ENCODE measurements at places on chromosomes 3 and 15.

DNA sequence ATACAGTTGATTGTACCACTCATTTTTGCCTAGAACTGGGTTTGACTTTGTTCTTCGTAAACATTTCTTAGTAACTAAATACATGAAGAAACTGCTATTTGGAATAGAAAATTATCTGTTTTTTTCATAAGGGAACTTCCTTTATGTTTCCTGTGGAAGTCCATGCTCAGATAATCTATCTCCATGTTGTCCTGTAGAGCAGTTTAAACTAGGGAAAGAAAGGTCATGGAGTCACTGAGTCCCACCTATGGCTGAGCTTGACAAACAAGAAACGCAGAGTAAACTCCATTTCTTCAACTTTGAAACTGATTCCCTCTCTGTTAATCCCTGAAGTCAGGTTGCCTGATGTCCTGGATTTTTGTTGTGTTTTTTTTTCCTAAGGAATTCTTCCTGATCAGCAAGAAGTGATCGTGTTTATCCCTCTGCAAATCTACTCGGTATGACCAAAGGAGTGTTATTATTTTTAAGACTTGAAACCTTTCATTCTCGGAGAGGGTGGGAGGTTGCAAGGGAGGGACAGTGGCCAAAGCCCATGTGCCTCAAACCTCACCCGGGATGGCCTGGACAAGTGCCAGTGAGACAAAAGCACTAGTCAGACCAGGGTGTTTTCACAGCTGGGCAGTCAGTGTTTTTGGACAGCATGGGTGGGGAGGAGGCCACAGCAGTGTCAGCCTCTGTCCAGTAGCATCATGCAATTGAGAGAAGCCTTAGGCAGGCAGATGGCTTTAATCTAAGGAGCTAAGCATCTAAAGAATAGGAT is 129.8 kb upstream of the PHLDB2 start:
- DNase-seq, result no peak

DNA sequence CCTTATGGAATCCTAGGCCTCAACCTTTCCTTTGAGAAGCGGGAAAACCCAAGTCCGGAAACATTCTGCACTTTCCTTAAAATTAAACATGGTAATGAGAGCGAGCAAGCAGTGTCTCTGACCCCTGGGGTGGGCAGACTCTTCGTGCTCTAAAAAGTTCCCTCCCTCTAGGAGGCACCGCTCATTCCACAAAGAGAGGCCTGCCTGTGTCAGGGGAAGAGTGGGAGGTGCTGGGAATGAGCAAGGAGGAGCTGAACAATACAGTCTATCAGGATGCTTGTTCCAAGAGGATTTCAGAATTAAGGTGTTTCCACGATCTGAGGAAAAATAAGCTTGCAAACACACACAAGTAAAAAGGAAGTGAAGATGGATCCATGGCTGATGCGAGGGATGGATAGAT is 6.0 kb upstream of the RLBP1 start:
- DNase-seq, result no peak

DNA sequence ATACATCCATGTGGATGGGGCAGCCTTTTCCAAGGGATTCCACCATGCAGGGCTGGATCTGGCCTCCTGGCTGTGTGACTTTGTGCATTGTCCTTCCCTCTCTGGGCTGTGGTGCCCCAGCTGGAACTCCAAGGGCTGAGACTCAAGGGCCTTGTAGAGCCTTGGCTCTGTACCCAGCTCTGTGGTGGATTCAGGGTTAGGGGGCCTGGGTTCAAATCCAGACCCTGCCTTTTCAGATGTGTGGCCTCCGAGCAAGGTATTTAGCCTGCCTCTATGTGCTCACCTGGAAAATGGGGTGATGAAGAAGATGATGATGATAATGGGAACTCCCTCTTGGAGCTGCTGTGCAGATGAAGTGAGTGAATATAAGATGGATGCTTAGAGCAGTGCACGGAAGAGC is 161.9 kb downstream of the WNT7A start:
- DNase-seq, result no peak

DNA sequence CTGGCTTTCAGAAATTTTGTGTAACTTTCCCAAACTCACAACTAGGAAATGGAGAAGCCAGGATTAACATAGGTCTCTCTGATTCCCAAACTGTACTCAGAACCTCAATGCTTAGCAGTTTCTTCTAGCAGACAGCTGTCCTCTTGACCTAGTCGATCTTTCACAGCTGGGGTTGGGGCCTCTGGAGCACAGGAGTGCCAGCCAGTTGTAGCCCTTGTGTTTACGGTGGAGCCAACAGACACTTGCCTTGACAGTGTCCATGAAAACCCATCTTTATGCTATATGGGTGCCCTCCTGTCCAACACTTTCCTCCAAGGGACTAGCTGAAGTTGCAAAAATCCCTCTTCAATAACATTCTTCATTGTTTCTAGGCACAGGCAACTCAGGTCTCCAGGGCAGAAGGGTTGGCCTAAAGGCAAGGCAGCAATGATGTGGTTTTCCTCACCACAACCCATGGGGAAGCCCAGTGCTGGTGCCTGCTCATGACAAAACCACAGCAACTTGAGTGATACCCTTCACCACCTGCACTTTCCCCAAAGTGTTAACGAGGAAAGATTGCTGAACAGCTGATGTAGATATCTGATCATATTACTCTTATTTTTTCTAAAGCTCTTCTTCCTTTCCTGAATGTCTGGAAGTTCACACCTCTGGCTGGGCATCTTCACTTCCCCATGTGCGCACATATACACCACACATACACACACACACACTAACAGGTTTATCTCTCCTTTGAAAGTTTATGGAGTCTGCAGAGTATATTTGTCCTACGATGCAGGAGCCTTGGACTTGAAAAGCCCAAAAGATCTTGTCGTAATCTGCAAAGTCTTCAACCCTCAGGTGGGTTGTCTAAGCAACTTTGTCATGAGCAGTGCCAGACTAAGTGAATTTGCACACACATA is 11.0 kb upstream of the KNG1 start:
- no peak for DNase-seq

DNA sequence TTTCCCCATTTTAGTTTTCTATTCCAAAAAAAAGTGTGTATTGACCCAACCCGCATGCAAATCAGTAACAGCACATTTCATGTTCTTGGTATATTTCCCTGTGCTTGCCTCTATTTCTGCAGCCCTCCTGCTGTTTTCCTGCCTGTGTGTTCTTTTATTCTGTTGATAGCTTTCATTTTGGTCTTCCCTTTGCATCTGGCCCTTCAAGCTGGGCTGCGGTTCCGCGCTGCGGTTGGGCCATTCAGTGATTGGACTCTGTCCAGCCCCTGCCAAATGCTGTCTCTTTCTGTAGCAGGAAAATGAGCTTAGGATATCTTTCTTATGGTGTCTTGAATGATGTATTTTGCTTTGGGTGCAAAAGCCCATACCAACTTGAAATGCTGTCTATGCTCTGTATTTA is 49.9 kb downstream of the ZNF621 start:
- DNase-seq, result no peak

- no peak for DNase-seq
Observed at GRCh38 chr3:107430996-107431245, 53.7 kb downstream of the CCDC54 start.

DNA sequence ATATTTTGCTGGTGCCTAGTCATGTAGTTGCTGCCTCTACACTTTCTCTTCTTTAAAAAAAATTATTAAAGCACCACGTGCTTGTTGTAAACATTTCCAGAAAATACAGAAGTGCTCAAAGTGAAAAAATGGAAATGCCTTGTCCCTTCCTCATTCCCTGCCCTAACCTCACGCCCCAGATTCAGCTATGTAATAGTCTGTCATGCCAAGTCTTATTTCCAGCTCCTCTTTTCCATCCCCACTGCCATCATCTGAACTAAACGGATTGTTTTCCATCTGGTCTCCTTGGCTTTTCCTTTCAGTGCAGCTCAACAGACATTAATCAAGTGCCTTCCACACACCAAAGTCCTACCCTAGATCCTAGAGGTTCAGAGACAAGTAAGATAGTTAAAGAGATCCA is 15.5 kb downstream of the ZNF774 start:
- DNase-seq, result no peak

DNA sequence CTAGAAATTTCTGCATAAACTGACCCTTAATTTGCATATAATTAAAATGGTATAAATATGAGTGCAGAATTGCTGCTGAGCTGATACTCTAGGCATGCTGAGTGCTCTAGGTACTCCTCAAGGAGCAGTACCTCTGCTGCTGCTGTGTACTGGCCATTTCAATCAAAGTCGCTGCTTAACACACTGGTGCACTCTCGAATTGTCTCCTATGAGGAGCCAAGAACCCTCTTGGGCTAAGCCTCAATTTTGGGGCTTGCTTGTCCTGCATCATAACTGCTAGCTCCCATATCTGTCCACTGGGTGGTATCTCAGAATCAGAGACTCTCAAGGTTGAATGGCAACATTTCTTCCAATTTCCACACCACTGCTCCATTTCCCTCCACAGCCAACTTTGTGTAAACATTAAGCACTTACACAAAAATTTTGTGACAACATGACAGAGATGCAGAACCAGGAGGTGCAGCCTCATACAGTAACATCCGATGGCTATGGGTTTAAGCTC is 82.5 kb downstream of the XXYLT1 start:
- DNase-seq, result no peak

- no peak for DNase-seq
Observed at GRCh38 chr3:58625196-58625824, 41.3 kb downstream of the FAM3D start.

DNA sequence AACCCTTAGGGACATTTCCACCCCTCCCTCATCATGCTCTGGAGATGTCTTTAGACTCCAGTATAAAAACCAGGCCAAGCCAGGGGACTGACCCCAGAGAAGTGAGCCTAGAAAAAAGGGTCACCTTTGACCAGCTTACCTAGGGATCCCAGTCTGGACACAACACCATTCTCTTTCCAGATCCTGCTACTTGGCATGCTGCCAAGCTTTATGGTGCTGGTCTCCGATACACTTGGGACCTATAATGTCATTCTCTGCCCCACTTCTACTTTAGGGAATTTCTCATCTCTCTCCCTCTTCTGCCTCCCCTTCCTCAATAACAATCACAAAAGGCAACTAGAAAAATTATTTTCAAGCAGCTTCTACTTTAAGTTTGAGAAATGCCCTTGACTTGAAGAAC is 124.4 kb downstream of the LRRN1 start:
- DNase-seq, result no peak

- no peak for DNase-seq
Observed at GRCh38 chr15:78216276-78217104, 17.9 kb downstream of the ACSBG1 start.

DNA sequence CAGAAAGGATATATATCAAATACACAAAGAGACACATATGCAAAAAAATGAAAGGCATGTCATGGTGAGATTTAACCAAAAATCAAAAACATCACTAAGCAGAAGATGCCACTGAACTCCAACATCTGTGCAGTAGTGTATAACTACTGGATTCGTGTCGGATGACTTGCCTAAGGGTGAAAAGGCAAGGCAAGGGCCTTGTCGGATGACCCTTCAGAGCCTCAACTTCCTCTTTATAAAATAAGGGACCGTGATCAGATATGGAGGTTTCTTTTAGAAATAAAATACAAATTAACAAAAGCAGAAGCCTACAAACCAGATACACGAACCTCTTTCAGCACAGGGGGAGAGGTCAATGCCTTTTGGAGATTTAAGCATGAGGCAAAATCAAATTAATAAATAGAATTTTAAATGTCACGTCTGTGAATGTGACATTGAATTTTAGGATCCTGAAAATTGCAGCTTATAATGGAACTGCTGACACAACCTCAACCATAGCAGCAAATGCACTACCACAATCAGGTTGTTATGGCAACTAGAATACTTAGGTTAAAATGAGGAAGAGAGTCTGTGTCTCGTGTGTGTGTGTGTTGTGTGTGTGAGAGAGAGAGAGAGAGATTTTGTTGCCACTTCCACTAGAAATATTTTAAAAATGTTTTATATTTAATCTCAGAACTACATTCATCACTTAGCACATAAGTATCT is 8.3 kb upstream of the CHRM5 start:
- no peak for DNase-seq

- no peak for DNase-seq
Observed at GRCh38 chr3:174907027-174907426, 47.9 kb downstream of the NAALADL2 start.

Data from stimulated activated CD8-positive, alpha-beta memory T cell treated with anti-CD3 and anti-CD28 coated beads, Interleukin-4, amount 100 ng/mL, for 4 hours (primary cell).